Natural killer cell (primary cell): ENCODE measurements at places on chromosomes 3 and 15.

- no peaks in the 10 kb centered on the region for H3K4me1 ChIP-seq
- H3K36me3 ChIP-seq: no peaks in the 10 kb centered on the region
- no peak for DNase-seq
- no peak overlapping the region for H3K4me3 ChIP-seq
These were observed 367.9 kb downstream of the ZIC4 start for GRCh38 chr3:147038481-147038880.

DNA sequence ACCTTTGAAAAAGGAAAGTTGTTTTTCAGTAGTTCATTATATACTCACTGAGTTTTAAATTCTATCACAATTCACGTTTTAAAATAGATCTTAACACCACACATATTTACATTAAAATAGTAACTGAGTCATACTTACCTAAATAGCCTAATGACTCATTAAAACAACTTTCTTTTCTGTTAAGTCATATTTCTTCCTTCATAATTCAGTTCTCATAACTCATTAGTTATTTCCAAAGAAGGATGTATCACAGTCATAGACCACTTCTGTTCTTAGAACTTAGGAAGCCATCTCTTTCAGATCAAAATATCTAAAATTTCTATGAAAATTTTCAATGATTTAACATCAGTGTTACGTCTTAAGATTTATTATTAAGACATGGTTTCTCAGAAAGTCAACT, 885.9 kb downstream of the FHIT start:
- H3K27ac ChIP-seq: no peak overlapping the region
- H3K4me3 ChIP-seq: no peak overlapping the region
- DNase-seq: no peak
- no peaks in the 10 kb centered on the region for H3K27me3 ChIP-seq

DNA sequence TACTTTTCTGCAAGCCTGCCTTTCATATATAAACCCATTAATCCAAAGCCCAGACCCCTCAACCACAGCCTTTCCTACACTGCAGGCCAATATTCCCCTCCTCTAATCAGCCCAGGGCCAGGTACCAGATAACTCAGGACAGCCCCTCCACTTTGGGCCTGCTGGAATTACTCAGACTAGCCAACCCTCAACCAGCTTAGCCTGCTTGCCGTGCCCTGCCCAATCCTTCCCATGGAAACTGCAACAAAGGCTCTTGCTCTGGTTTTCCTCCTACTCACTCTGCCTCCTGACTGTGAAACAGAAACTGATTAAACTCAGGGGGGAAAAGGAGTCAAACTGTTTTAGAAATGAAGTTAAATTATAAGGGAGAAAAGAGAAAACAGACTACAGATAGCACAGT, 248.1 kb downstream of the KLF13 start:
- no peaks in the 10 kb centered on the region for H3K36me3 ChIP-seq
- DNase-seq: no peak
- no peaks in the 10 kb centered on the region for H3K4me1 ChIP-seq
- H3K27ac ChIP-seq: no peak overlapping the region
- no peaks in the 10 kb centered on the region for H3K27me3 ChIP-seq

- H3K27ac ChIP-seq: no peak overlapping the region
- peaks cover 6% of the 10 kb centered on the region for H3K4me1 ChIP-seq
- H3K4me3 ChIP-seq: no peak overlapping the region
- no peaks in the 10 kb centered on the region for H3K27me3 ChIP-seq
- no peaks in the 10 kb centered on the region for H3K36me3 ChIP-seq
These were observed 32.7 kb downstream of the EBLN2 start for GRCh38 chr3:73094129-73094528.

DNA sequence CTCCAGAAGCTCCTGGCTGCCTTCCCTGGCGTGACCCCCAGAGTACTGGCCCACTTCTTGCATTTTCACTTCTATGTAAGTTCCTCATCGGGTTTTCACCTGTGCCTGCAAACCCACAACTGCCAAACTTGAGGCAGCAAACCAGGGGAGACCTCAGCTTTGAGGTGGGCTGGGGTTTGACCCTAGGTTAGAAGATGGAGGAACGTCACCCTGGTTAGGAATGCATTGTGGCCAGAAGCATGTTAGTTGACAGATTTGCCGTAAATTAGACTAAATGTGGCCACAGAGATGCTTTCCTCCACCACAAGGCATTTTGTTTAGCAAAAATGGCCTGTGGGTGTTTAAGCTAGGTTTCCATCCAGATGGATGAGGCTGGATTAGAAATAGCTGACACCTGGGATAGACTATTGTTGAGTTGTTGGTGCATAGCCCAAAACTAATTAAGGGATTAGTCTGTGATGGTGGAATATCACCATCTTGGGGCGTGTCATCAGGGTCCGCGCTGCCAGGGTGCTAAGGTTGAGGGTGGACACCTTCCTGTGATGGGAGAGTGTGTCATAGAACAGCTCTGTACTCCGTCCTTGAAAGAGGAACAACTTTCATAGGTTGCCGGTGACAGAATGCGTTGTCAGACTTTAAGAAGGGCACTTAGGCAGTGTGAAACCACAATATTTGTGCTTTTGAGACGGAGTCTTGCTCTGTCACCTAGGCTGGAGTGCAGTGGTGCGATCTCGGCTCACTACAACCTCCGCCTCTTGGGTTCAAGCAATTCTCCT, 3.6 kb downstream of the NISCH start:
- H3K27ac ChIP-seq: peak overlapping the region; percentile 62
- DNase-seq: peak; percentile 44

GRCh38 chr3:134464064-134464688, 21.6 kb downstream of the ANAPC13 start:
- H3K27ac ChIP-seq: no peak overlapping the region
- H3K36me3 ChIP-seq: no peaks in the 10 kb centered on the region
- DNase-seq: no peak
- no peaks in the 10 kb centered on the region for H3K4me1 ChIP-seq
- H3K4me3 ChIP-seq: no peak overlapping the region

GRCh38 chr3:103127737-103128136, 692.9 kb downstream of the ZPLD1 start:
- H3K27ac ChIP-seq: no peak overlapping the region
- H3K27me3 ChIP-seq: no peaks in the 10 kb centered on the region
- H3K36me3 ChIP-seq: no peaks in the 10 kb centered on the region
- H3K4me1 ChIP-seq: no peaks in the 10 kb centered on the region

- peaks cover 20% of the 10 kb centered on the region for H3K27me3 ChIP-seq
- H3K4me1 ChIP-seq: peaks cover 20% of the 10 kb centered on the region
- no peaks in the 10 kb centered on the region for H3K36me3 ChIP-seq
- H3K27ac ChIP-seq: no peak overlapping the region
- H3K4me3 ChIP-seq: peak overlapping the region; percentile 16
These were observed 2.9 kb upstream of the MKRN2 start for GRCh38 chr3:12553921-12554391.

DNA sequence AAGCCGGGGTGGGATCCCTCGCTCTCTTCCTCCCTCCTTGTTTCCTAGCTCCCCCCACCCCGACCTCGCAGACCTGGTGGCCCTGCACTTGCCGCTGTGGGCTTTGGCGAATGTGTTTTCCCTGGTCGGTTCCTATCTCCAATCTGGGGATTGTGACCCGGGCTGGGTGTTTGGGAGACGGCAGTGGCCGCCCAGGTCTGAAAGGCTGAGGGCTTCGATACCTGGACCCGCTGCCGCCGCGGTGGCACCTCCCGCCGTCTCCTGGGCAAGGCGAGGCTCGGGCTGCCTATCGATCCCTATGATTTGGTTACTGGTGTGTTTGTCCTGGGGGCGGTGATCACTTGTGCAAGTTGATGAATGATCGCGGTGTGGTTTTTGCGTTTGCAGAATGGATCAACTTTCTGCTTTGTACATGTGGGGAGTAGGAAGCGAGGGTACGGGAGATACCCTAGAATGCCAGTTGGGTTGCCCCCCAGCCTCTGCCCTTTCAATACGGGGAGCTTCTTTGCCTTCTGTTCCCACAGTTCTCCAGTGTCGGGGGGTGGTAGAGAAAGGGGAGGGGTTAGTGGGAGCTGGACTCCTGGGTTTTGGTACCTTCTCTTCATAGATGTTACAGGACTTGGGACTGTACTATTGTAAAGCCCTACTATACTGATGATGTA, 3.0 kb downstream of the BBX start:
- no peaks in the 10 kb centered on the region for H3K27me3 ChIP-seq
- H3K27ac ChIP-seq: no peak overlapping the region
- DNase-seq: peak; percentile 22
- H3K36me3 ChIP-seq: peaks cover 2% of the 10 kb centered on the region
- peak overlapping the region; percentile 82 for H3K4me3 ChIP-seq

GRCh38 chr3:192212335-192212734, 515.0 kb downstream of the FGF12 start:
- no peak overlapping the region for H3K27ac ChIP-seq
- no peak overlapping the region for H3K4me3 ChIP-seq
- H3K4me1 ChIP-seq: no peaks in the 10 kb centered on the region
- H3K27me3 ChIP-seq: no peaks in the 10 kb centered on the region

DNA sequence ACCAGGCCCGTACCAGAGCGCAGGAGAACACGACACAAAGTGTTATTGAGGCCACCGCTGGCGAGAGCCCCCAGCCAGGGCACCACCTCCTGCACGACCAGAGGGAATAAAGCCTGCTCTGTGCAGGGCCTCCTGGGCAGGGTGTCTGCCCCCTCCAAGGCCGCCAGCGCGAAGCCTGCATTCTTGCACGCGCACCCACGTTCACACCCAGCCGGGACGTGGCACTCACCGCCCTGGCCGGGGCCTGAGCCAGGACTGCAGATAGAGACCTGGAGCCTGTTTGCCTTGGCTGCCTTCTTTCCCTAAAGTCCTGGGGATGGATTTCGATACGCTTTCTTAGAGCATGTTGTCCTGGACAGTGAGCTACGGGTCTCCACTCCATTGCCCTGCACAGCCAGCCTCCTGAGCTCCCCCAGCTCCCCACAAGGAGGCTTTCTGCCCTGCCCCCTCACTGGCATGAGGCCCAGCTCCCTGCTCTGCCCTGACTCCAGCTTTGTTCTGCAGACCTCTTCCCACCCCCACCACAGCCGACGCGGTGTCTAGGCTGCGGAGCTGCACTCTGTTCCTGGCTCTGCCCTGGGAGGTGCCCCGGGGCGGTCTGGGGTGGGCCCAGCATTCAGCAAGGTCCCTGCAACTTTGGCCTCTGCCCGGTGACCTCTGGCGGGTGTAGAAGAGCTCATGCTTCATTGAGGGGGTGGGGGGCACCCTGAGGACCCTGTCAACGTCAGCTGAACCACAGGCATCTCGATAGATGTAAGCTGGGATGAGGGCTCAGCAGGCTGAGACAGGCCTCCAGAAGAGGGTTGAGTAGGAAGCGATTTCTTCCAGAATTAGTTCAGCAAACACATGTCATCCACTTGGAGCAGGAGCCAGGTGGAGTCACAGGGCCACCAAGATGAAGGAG, 145.0 kb downstream of the LRRK1 start:
- H3K4me3 ChIP-seq: no peak overlapping the region
- H3K27ac ChIP-seq: no peak overlapping the region
- no peaks in the 10 kb centered on the region for H3K27me3 ChIP-seq
- H3K36me3 ChIP-seq: no peaks in the 10 kb centered on the region

GRCh38 chr3:23762759-23763477, 42.8 kb upstream of the UBE2E1 start:
- peaks cover 37% of the 10 kb centered on the region for H3K4me1 ChIP-seq
- H3K27ac ChIP-seq: no peak overlapping the region
- no peak overlapping the region for H3K4me3 ChIP-seq
- no peaks in the 10 kb centered on the region for H3K27me3 ChIP-seq
- H3K36me3 ChIP-seq: no peaks in the 10 kb centered on the region

- H3K36me3 ChIP-seq: no peaks in the 10 kb centered on the region
- no peaks in the 10 kb centered on the region for H3K27me3 ChIP-seq
- H3K27ac ChIP-seq: no peak overlapping the region
- DNase-seq: no peak
- H3K4me3 ChIP-seq: no peak overlapping the region
These were observed 334.1 kb downstream of the RBMS3 start for GRCh38 chr3:29614954-29615353.

GRCh38 chr3:105774444-105775180, 94.2 kb downstream of the CBLB start:
- no peak overlapping the region for H3K4me3 ChIP-seq
- no peaks in the 10 kb centered on the region for H3K27me3 ChIP-seq
- peak overlapping the region; percentile 33 for H3K27ac ChIP-seq
- H3K36me3 ChIP-seq: peaks cover 4% of the 10 kb centered on the region

- no peaks in the 10 kb centered on the region for H3K36me3 ChIP-seq
- no peak overlapping the region for H3K4me3 ChIP-seq
- DNase-seq: no peak
- H3K27me3 ChIP-seq: no peaks in the 10 kb centered on the region
These were observed 120.7 kb upstream of the TOPAZ1 start for GRCh38 chr3:44120721-44121582.

DNA sequence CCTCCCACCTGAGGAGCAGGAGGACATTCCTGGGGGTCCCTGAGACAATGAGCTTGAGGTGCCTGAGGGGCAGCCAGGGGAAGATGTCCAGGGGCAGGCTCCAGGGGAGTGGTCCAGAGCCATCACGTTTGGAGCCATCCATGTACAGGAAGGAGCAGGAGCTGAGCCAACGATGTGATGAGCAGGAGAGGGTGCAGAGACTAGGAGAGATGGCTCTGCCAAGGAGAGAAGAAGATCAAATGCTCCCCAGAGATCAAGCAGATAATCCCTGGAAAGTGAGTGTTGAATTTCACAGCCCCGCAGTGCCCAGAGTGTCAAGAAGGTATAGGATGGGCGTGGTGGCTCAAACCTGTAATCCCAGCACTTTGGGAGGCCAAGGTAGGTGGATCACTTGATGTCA, 97.8 kb upstream of the HERC1 start:
- no peaks in the 10 kb centered on the region for H3K36me3 ChIP-seq
- H3K27ac ChIP-seq: no peak overlapping the region
- no peak overlapping the region for H3K4me3 ChIP-seq
- no peaks in the 10 kb centered on the region for H3K4me1 ChIP-seq
- DNase-seq: no peak

DNA sequence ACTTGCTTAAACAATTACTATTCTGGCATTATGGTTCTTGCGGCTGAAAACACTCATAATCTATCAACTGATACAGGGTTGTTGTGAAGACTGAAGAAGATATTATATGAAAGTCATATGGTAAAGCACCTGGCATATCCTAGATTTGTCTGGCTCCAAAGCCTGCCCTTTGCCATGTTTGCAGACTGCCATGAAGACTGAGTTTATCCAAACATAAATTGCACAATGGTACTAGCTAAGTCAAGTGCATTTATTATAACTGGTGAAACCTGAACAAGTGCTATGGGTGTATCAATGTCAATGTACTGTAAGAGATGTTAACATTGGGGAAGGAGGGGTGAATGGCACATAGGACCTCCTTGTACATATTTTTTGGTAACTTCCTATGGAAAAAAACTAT, 87.4 kb upstream of the MEX3B start:
- no peak overlapping the region for H3K27ac ChIP-seq
- H3K27me3 ChIP-seq: no peaks in the 10 kb centered on the region
- H3K4me3 ChIP-seq: no peak overlapping the region

GRCh38 chr3:194009019-194009418, 126.9 kb upstream of the HES1 start:
- no peaks in the 10 kb centered on the region for H3K36me3 ChIP-seq
- no peak overlapping the region for H3K27ac ChIP-seq
- DNase-seq: no peak
- H3K27me3 ChIP-seq: no peaks in the 10 kb centered on the region

GRCh38 chr3:65729555-65729954, 309.2 kb downstream of the MAGI1 start:
- no peak for DNase-seq
- H3K36me3 ChIP-seq: no peaks in the 10 kb centered on the region
- H3K27ac ChIP-seq: no peak overlapping the region
- no peak overlapping the region for H3K4me3 ChIP-seq
- H3K27me3 ChIP-seq: no peaks in the 10 kb centered on the region
- no peaks in the 10 kb centered on the region for H3K4me1 ChIP-seq

- no peaks in the 10 kb centered on the region for H3K27me3 ChIP-seq
- no peak for DNase-seq
- H3K4me3 ChIP-seq: no peak overlapping the region
- H3K36me3 ChIP-seq: peaks cover 36% of the 10 kb centered on the region
- peaks cover 13% of the 10 kb centered on the region for H3K4me1 ChIP-seq
These were observed 10.7 kb downstream of the KNSTRN start for GRCh38 chr15:40392986-40393948.
